ENCODE measurements at places on chromosomes 1 and 21.

DNA sequence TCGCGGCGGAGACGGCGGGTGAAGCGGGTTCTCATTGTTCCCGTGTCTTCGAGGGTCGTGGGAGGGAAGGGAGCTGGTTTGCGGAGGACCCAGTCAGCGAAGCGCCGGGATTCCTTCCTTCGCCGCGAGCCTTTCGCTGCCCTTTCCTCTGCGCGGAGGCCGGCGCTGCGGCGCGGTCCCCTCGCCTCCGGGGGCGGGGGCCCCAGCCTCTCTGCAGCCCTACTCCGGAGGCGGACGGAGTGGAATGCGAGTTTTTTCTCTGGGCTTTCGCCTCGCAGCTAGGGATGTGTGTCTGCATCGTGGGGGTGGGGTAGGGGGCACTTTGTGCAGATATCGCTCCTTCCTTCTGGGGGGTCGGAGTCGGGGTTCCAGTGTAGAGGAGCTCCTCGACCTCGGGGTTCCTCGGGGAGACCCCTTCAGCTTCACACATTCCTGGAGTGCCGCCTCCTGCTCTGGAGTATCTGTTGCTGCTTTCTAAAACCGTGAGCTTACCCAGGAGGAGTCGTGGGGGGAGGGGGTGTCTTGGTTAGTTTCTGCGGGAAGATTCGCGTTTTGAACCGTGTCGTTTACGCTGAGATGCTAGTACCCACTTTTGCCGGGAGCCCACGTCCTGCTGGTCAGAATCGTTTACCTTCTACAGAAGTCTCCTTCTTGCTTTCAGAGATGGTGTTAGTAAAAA, 595 bp downstream of the RNF2 start:
- DNase-seq: peak; percentile 10

DNA sequence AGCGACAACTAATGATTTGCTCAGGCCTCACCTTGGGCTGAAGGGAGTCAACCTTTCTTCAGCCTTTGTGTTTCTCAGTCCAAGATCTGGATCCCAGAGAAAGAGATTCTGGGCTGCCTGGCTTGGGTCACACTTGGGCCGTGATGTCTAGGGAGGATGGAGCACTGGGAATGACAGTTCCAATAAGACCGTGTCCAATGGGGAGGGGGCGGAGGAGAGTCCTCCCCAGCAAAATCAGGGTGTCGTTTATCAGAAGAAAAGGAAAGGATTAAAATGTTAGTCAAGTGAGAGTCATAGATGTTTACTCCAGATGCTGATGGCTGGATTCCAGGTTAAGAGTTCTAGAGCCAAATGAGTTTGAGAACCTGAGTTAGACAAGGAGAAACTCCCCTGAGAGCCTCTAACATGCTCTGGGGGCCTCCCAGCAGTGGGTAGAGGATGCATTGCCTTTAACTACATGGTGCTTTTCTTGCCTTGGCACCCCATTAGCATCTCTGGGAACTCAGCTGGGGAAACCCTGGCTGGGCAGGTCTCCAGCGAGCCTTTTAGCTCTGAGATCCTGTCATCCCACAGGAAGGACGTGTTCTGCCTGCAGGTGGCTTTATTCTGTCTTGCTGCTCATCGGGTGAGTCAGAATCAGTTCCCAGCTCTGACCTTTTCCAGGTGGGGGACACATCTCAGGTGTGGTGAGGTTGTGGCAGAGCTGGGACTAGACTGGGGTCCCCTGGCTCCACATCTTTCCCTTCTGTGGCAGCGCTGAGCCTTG, 22.2 kb downstream of the NIPAL3 start:
- DNase-seq: no peak

DNA sequence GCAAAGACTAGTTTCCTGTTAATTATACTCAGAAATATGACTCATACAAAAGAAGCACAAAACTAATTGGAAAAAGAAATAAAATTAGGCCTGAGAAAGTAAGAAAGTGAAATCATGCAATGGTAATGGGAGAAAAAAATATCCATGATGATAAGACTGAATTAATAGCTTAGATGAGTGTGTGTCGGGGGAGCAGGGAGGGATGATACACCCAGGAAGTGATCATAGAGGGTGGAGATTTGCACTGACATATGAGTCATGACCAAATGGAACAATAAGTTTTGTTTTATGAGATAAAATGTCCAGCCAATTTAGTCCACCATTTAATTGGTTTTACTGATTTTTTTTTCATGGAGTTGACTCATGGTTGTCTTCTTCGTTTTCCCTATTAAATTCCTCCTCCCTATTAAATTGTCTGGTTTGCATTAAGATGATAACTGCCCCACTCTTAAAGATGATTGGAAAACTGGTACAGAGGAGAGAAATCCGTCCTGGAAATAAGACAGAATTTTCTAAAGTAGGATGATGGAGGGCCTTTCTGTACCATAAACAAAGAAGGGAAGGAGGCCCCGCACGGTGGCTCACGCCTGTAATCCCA, 111.7 kb upstream of the KCNJ6 start:
- no peak for DNase-seq

- no peak for DNase-seq
Observed at GRCh38 chr1:95018602-95019369, 54.0 kb downstream of the ALG14 start.

DNA sequence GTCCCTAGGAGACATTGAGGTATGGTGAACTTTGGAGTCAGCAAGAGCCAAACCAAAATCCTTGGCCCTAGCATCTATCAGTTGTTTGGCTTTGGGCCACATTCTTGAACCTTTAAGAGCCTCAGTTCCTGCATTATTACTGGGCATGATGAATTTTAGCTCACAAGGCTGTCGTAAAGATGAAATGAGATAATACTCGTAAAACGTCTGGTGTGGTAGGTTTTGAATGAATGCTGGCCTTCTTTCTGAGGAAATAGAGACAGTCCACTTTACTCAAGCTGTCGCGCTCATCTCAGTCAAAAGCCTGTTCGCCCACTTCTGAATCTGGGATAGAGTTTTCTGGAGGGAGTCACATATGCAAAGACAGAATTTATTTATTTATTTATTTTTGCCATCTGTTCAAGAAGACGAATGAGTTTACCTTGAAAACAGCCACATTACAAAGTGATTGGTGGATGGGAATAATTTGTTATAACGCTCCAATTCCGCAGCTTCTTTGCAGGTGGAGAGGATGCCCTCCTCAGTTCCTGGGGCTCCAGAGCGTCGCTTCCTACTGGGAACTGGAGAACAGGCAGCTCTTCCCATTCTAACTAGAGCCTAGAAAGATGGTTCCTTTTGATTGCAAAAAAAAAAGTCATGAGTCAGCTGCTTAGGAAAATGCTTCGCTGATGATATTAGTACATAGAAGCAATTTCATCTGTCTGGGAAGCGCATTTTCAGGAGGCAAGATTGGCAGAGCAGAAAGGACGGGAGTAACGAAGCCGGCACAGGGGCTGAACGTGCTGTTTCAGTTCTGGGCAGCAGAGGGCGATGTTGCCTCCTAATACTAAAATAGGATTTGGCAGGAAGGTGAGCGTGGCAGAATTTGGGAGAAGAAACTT, 49.9 kb upstream of the CYP2J2 start:
- peak; percentile 6 for DNase-seq

- no peak for DNase-seq
Observed at GRCh38 chr1:13812456-13813397, 112.7 kb downstream of the PRDM2 start.

- no peak for DNase-seq
Observed at GRCh38 chr21:17427831-17428483, 84.9 kb upstream of the CXADR start.

GRCh38 chr1:180310095-180310494, 80.0 kb downstream of the LHX4 start:
- DNase-seq: no peak

GRCh38 chr1:17655169-17655568, 100.0 kb upstream of the ACTL8 start:
- no peak for DNase-seq

DNA sequence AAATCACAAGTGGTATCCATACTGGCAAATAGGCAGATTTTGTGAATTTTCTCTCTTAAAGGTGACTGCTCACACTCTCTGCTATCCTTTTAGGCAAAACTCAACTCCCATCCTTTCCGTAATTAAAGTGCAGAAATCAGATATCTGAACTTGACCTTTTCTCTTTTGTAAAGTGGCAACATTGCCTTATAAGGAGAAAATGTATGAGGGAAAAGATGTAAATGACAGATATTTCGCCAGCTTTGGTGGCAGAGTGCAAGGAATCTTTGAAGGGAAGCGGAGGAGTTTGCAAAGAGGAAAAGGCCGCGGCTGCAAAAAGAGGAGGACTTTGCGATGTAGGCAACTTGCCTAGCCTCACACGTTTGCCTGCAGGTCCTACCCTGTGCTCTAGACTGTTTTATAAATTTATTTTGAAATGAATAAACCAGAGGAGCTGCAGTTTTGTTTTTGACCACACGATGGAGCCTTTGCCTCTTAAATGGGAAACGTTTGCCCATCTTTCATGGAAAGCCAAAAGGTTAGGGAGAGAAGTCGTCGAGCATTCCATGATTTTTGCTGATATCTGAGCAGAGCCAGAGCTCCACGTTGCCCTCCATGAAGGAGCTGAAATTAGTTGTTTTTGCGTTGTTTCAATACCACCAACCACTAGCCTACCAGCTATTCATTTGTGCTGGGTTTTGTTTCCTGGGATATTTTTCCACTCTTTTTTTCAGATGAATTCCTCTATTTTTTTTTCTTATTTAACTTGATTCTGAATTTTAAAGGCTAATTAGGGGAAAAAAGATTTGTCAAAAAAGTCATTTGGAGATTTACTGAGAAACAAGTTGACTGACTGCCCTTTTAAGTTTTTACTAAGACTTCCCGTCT, 242.3 kb downstream of the LMX1A start:
- no peak for DNase-seq

DNA sequence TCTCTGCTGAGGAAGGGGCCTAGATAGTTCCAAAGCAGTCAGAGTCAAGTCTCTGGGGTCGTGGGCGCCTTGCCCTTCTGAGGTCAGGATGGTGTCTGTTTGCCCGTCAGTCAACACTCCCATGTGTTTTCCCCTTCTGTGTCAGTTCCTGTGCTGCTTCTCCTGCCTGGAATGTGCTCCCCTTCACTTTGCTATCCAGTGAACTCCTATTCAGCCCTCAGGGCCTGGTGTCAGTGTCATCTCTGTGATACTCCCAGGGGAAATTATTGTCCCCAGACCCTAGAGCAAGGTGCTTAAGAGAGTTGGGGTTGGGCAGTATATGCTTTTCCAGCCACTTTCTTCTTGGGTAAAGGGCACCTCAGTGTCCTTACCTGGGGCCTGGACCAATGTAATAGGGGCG, 45.8 kb upstream of the SYNC start:
- no peak for DNase-seq

GRCh38 chr1:53999920-54000319, 18.1 kb downstream of the LDLRAD1 start:
- no peak for DNase-seq

DNA sequence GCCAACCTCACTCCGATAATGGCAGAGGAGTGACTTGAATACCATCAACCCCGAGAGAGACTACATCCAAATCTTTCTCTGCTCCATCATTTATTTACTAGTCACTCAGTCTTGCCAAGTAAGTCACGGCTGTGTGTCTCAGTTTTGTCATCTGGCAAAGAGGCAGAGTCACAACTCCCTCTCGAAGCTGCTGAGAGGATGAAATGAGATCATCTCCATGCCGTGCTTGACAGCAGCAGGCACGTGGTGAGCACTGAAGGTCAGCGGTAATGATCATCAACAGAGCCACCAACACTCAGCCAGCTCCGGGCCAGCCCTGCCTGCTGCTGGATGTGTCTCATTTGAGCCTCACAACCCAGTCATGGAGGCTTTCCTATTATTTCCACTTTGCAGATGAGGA, 19.9 kb downstream of the ALDH4A1 start:
- DNase-seq: no peak

DNA sequence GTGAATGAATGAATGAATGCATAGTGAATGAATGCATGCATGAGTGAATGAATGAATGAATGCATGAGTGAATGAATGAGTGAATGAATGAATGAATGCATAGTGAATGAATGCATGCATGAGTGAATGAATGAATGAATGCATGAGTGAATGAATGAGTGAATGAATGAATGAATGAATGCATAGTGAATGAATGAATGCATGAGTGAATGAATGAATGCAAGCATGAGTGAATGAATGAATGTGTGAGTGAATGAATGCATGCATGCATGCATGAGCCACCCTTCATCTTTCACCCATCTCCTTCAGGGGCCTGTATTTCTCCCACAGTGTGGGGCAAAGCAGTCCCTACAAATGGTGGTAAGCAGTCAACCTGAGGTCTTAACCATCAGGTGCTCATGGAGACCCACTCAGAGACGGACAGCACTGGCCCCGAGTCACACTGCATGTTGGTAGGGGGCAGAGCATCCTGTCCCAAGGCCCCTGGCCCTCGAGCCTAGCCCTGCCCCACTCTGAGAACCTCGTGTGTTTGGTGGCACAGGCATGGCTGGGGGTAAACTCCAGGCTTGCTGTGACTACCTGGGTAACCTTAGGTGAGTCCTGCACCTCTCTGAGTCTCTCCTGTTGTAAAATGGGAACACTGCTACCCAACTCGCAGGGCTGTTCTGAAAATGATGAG, 28.0 kb upstream of the PAX7 start:
- no peak for DNase-seq

GRCh38 chr1:63533931-63534330, 10.6 kb downstream of the EFCAB7 start:
- no peak for DNase-seq

- no peak for DNase-seq
Observed at GRCh38 chr1:178494569-178494971, 2.2 kb downstream of the CLEC20A start.

- no peak for DNase-seq
Observed at GRCh38 chr21:16773206-16773605, 739.6 kb upstream of the CXADR start.

DNA sequence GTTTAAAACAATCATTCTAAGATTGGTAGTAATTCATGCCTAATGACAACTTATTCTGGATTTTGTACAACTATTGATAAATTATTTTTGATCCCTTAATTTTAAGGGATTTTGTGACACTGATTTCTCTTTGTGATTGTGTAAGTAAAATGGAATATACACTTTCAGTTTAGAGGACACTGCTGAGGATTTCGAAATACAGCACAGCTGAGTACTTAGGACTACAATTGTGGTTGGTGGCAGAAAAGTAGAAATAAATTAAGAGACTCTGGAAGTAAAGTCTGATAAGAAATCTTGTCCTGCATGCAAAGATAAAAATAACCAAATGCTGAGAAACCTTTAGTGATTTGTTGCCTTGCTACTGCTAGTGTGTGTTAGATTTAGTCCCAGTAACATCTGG, 40.0 kb downstream of the TYW3 start:
- no peak for DNase-seq

- DNase-seq: no peak
Observed at GRCh38 chr21:15192243-15192642, 127.4 kb upstream of the NRIP1 start.
